ENCODE measurements at places on chromosomes 6 and 20.

DNA sequence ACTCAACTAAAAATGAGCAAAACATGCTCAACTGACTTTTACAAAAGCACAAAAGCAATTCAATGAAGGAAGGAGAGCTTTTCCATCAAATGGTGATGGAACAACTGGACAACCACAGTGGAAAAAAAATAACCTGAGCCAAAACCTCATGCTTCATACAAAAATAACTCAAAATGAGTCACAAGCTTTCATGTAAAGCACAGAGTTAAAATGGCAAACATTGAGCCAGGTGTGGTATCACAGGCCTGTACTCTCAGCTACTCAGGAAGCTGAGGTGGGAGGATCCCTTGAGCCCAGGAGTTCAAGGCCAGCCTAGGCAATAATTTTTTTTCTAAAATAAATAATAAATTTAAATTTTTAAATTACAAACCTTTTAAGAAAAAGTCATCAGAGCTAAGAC lies 18.4 kb upstream of the HLA-G start:
- DNase-seq, result no peak

DNA sequence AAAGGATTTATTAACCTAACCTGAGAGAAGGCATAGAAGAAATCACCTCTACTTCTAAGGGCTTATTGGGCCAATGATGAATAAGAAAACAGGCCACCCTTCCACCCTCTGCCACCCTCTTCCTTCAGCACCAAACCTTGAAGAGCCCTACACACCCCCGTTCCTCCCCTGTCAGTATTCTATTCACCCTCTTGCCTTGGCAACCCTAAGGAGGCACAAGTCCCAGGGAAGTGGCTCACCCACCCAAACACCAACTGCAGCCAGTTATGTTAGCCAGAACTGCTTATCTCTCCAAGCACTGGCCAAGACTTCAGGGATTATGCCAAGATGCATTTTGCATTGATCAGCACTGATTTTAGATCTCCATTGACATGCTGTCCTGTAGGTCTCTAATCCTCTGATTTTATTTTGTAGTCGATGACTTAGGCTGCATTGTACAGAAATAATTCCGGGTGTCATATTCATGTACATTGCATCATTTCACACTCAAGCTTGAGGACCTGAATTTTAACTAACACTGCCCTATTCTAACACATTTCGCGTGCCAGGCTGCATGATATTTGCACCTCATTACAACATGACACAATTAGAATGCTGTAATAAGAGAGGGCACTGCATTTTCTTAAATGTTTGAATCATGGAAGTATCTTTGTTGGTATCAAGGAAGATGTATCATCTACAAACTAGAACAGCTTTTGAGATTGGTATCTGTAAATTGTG lies 15.7 kb downstream of the CNKSR3 start:
- DNase-seq, result no peak

- DNase-seq, result no peak
These were observed 11.3 kb downstream of the PPP1R3G start for GRCh38 chr6:5096482-5096881.

DNA sequence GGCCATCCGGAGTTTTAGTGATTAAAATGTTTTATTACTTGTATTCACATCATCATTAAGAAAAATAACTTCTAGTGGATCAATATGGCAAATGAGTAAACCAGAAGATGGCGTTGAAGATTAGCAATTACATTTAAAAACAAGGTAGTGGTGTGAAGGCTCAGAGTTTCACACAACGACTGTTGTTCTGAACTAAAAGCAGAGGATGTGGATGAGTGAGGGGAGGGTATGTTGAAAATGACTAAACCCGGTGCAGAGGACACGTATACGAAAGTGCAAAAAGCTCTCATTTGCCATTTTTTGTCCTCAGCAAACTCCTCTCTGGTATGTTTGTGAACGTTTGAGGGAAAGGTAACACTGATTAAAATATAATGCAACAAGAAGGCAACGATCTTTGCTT lies 1.9 kb upstream of the IRF4 start:
- DNase-seq, result no peak

DNA sequence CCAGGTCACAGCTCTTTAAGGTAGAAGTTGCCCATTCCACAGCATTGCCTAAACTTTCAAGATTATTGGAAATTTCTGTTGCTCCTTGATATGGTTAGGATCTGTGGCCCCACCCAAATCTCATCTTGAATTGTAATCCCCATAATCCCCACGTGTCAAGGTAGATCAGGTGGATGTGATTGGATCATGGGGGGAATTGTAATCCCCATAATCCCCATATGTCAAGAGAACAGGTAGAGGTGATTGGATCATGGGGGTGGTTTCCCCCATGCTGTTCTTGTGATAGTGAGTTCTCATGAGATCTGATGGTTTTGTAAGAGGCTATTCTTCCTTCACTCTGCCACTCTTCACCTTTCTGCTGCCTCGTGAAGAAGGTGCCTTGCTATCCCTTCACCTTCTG lies 327.4 kb upstream of the MAP3K7 start:
- DNase-seq, result no peak

GRCh38 chr20:20849161-20849560 lies 136.7 kb upstream of the RALGAPA2 start:
- no peak for DNase-seq

- DNase-seq, result no peak
These were observed 380.6 kb upstream of the CHD6 start for GRCh38 chr20:41998539-41999341.

DNA sequence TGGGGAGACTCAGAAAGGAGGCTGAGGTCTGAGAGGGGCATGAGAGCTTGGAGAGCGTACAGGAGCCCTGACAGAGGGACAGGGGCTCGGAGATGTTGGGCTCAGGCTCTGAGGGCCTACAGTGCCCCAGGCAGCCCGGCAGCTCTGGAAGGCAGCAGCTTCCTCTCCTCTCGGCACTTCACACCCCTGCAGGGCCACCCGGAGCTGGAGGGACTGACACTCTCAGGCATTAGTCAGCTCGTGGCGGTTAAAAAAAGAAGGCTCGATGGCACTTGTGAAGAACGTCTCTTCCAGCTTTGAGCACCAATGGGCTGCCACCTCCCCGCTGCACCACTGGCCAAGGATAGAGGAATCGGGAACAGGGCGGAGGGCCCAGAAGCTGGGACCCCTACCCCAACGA lies 62.6 kb upstream of the SIRPA start:
- no peak for DNase-seq

All from GM03348 (cell line).